ENCODE measurements at places on chromosomes 3 and 15.
A peak's percentile ranks its signal among the peaks of the same experiment; 100 is the strongest.

- peak; percentile 30 for DNase-seq
Measured at GRCh38 chr3:37863949-37864822, 2.5 kb downstream of the CTDSPL start.

- no peak for DNase-seq
Measured at GRCh38 chr3:193372783-193373182, 5.8 kb downstream of the ATP13A5 start.

- DNase-seq, result no peak
Measured at GRCh38 chr15:85704720-85705429, 89.8 kb downstream of the KLHL25 start.

- DNase-seq, result peak; percentile 84
Measured at GRCh38 chr3:194112120-194113106, 23.5 kb upstream of the HES1 start.

- DNase-seq, result peak; percentile 82
Measured at GRCh38 chr15:74958320-74958907, 1.8 kb upstream of the RPP25 start.

DNA sequence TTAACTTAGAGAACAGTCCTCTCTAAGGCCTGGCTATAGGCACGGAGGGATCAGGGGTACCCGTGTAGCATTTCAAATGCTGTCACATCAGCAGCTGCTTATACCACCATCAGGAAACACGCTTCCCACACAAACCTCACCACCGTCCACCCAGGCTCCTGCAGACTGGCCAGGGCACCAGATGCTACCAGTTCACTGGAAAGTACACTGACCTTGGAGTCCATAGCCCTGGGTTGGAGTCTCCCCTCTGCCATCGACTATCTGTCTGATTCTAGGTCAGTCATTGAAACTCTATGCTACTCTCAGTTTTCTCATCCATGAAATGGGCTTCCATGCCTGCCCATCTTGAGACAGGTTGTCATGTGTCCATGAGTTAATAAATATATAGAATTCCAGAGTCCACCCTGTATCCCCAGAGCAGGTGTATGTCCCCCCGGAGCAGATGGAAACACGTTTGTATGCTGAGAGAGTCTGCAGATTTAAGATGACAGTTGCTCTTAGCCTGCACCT lies 156.0 kb upstream of the SMAD3 start:
- no peak for DNase-seq
